ENCODE measurements at places on chromosomes 12 and 14. TPM values are rescaled to one million over a fixed set of nuclear protein-coding genes. Genes with fewer than 3 reads are reported as not detected.

The ZNF268 gene
- 20.4 TPM for total RNA-seq

The OLR1 gene
- 1.2 TPM for total RNA-seq

The TAS2R8 gene
- total RNA-seq, result not detected

DNA sequence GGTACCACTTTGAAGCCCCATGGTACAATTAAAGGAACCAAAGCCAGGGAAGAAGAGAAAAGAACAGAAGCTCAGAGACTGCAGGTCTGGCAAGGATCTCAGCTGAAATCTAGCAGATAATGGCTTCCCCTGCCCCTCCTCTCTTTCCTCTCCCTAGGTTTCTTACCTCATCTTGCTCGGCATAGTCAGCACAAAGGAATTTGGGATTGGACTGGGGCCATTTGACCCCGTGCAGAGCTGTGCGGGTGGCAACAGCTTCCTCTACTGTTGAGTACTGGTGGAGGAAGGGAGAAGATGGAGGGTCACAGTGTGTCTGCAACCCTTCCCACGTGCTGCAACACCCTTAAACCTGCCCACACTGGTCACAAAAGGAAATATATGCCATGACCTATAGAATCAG is 4.7 kb upstream of the CDH24 start:
- H3K27ac ChIP-seq, result peak overlapping the region; percentile 33
- DNase-seq, result no peak
- H3K27me3 ChIP-seq, result no peaks in the 10 kb centered on the region
- peaks cover 18% of the 10 kb centered on the region for H3K36me3 ChIP-seq
- H3K4me3 ChIP-seq, result no peak overlapping the region

GRCh38 chr12:57623385-57623784 is 9.6 kb downstream of the B4GALNT1 start:
- no peak for DNase-seq
- no peaks in the 10 kb centered on the region for H3K36me3 ChIP-seq
- no peak overlapping the region for H3K27ac ChIP-seq
- peaks cover 15% of the 10 kb centered on the region for H3K27me3 ChIP-seq
- no peak overlapping the region for H3K4me3 ChIP-seq

DNA sequence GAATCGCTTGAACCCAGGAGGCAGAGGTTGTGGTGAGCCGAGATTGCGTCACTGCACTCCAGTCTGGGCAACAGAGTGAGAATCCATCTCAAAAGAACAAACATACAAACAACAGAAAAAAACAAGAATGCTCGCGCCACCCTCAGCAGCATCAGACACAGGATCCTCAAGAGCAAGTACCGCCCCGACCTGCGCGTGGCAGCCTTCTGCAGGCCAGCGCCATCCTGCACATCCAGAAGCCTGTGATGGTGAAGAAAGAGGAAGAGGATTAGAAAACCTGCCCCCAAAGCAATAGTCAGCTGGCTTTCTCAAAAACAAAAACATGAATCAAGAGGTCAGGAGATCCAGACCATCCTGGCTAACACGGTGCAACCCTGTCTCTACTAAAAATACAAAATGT is 30.0 kb upstream of the EID3 start:
- no peaks in the 10 kb centered on the region for H3K27me3 ChIP-seq
- peaks cover 14% of the 10 kb centered on the region for H3K4me1 ChIP-seq
- DNase-seq, result no peak
- H3K36me3 ChIP-seq, result no peaks in the 10 kb centered on the region

The DLK1 gene
- total RNA-seq, result not detected

DNA sequence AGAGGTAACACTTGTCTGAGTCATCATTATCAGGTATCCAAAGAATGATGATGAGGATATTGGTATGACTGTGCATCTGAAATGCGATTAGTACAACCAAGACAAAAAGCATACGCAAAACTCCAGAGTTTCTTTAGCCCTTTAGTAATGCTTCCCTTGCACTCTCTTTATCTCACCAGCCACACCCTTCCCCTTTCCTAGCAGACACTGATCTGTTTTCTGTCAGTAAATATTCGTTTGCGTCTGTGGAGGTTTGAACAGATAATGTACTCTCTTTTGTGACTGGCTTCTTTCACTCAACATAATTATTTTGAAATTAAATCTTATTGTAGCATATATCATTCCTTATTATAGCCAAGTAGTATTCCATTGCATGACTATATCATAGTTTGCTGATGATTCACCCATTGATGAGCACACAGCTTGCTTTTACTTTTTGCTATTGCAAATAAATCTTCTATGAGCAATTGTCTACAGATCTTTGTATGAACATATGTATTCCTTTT is 775.7 kb downstream of the SLC6A15 start:
- H3K4me1 ChIP-seq, result no peaks in the 10 kb centered on the region
- no peaks in the 10 kb centered on the region for H3K36me3 ChIP-seq
- H3K4me3 ChIP-seq, result no peak overlapping the region

DNA sequence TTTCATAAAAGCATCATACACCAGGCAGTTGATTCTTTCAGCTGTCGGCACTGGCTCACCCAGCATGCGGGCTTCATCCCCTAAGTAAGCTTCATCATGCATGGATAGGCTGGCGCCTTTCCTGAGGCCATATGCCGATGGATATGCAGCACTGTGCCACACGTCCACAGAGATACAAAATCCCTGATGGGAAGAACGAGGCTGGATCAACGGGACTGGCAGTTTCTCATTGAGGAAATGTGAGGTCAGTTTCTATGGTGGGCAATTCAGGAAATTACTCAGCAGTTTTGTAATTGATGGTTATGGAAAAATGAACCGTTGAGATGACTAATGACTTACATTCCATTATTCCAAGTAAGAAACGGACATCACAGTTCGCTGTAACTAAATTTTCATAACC is 453.8 kb downstream of the TMEM121 start:
- H3K27me3 ChIP-seq, result no peaks in the 10 kb centered on the region
- no peaks in the 10 kb centered on the region for H3K36me3 ChIP-seq
- DNase-seq, result no peak
- no peak overlapping the region for H3K4me3 ChIP-seq
- no peak overlapping the region for H3K27ac ChIP-seq

DNA sequence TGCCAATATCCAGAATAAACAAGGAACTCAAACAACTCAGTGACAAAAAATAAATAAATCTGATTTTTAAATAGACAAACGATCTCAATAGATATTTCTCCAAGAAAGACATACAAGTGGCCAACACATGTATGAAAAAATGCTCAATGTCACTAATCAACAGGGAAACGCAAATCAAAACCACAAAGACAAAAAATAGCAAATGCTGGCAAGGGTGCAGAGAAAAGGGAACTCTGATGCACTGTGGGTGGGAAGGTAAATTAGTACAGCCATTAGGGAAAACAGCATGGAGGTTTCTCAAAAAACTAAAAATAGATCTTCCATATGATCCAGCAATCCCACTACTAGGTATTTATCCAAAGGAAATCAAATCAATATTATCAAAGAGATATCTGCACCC is 3.5 kb upstream of the EIF5 start:
- no peaks in the 10 kb centered on the region for H3K27me3 ChIP-seq

The NPFF gene
- not detected for total RNA-seq

- H3K27ac ChIP-seq, result no peak overlapping the region
- H3K36me3 ChIP-seq, result no peaks in the 10 kb centered on the region
- peaks cover 54% of the 10 kb centered on the region for H3K4me1 ChIP-seq
- no peaks in the 10 kb centered on the region for H3K27me3 ChIP-seq
- DNase-seq, result no peak
Observed at GRCh38 chr14:91891101-91891500, 23.8 kb upstream of the TC2N start.

The P3H3 gene
- 11.7 TPM for total RNA-seq

DNA sequence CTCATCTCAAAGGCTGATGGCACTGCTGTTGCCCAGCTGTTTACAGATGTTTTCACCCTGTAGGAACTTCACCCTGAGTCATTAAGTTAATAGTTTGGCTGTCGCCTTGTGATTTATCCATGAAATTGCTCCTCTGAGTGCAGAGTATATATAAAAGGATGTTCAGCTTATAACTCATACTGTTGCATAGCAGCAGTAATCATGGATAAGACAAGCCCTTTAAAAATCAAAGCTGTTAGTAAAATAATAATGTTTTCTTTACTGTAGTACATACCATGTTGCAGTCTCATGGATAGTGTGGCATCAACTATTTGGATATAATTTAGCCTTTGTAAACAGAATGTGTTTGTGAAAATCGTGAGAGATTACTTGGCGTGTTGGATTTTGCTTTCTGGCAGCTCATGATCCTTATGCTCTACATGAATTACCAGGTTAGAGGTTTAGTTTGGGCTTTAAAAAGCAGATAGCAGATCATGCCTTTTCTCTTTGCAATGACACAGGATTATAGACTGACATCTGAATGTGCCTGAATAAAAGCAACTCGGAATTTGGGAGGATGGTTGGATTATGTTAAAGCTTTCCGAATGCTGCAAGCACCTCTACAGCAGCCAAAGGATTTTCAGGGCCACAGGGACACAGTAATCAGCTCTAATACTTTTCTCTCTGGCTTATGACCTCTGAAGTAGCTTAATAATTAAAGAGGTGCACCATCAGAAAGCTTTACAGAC is 279.7 kb upstream of the ATP2B1 start:
- no peak overlapping the region for H3K27ac ChIP-seq
- no peak overlapping the region for H3K4me3 ChIP-seq
- no peak for DNase-seq

The ENDOU gene
- 0.70 TPM for total RNA-seq

DNA sequence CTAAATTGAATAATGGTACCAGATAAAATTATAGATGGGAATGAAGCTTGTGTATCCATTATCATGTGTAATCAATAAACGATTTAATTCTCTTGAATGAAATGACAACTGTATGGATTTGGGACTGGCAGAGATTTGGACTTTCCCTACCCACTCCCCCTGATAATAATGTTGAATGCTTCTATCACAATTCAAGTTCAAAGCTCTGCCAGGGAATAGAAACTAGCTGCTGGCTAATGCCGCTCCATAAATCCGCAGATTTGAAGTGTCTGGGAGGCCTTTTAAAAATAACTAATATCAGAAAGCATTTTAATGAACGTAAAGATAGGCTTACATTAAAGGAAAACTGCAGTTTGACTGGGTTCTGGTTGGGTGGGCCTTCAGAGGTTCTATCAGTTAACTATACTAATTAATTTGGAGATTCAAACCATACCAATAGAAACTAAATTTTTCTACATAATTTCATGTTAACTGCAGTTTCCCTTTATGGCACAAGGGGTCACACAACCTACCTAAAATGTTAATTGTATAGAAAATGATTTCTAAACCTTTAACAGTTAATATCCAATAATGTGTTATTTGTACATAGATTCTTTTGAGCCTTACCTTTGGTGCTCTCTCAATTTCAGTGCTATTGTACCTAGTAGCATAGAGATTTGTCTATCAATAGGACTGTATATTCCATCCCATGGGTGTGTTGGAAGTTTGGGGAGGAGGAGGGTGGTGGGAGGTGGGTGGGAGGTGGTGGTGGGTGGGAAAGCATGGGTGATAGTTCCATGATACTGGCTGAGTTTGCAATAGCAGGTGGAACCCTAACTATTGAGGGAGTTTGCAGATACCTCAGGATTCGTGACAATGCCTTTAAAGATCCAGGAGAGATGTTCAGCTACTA is 4.9 kb downstream of the HNRNPA1 start:
- no peak overlapping the region for H3K4me3 ChIP-seq
- H3K4me1 ChIP-seq, result peaks cover 92% of the 10 kb centered on the region
- DNase-seq, result no peak

All from spleen (tissue), 13 donors.